Tibial artery (tissue), 4 donors: ENCODE measurements at places on chromosomes 16 and 17.
A peak's percentile ranks its signal among the peaks of the same experiment; 100 is the strongest.

GRCh38 chr17:46820592-46821450 lies 2.3 kb upstream of the WNT3 start:
- DNase-seq: no peak

- DNase-seq: no peak
Observed at GRCh38 chr16:58820411-58820810, 86.3 kb upstream of the GOT2 start.

GRCh38 chr16:51431517-51432241 lies 280.6 kb upstream of the SALL1 start:
- no peak for DNase-seq

GRCh38 chr16:84787263-84787622 lies 32.5 kb upstream of the CRISPLD2 start:
- DNase-seq: no peak

- no peak for DNase-seq
Observed at GRCh38 chr17:80605326-80606066, 60.9 kb downstream of the RPTOR start.

DNA sequence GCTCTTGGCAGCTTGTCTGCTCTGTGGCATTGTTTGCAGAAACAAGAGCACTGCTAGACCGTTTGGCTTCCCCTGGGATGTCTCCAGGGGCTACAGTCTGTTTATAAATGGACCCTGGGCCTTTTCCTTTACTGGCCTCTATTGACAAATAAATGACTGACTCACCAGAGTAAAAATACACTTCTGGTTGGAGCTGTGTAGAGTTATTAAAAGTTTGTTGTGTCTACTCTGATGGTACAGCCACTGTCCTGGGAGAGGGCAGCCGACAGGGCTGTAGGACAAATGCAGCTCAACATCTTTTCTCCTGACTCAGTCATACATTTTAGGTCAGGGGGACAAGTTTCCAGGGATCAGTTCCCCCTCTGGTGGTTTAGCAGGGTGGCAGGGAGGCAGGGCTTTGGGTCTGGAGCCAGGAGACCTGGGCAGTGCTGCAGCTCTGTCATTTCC lies 30.0 kb downstream of the FOXL1 start:
- no peak for DNase-seq

GRCh38 chr17:72212041-72212440 lies 91.2 kb downstream of the SOX9 start:
- no peak for DNase-seq

- peak; percentile 87 for DNase-seq
Observed at GRCh38 chr17:81553018-81553615, 964 bp upstream of the FAAP100 start.

GRCh38 chr16:57512296-57513001 lies 23.9 kb downstream of the CCDC102A start:
- no peak for DNase-seq

GRCh38 chr17:8375738-8376259 lies 705 bp downstream of the KRABD2 start:
- no peak for DNase-seq

DNA sequence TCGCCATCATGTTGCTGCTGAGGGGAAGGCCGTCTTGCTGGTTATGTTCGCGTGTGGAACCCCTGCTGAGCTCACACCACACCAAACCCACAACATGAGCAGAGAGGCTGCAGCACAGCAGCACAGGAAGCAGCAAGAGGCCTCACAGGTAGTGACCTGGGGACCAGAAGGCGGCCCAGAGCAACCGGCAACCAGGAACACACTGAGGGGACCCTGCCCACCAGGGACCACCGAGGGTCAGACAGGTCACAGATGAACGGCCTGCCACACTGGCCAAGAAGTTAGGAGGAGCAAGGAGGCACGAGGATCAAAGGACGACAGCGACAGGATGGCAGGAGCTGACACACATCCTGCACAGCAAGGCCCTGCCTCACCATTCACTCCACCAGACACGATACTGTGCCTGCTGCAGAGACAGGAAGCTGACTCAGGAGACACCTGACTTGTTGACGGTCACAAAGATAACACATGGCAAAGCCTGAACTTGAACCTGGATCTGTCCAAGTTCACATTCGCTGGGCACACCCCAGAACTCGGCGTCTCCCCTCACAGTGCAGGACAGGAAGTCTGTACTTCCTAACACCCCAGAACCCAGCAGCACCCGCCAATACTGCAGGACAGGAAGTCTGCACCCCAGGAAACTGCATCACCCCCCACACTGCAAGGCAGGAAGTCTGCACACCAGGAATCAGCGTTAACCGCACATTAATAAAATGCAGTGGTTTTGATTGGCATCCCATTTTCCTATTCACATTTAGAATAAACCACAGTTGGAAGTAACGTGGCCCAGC lies 98.5 kb downstream of the ZNF778 start:
- peak; percentile 37 for DNase-seq

GRCh38 chr17:13297183-13297582 lies 279.4 kb upstream of the ELAC2 start:
- no peak for DNase-seq

DNA sequence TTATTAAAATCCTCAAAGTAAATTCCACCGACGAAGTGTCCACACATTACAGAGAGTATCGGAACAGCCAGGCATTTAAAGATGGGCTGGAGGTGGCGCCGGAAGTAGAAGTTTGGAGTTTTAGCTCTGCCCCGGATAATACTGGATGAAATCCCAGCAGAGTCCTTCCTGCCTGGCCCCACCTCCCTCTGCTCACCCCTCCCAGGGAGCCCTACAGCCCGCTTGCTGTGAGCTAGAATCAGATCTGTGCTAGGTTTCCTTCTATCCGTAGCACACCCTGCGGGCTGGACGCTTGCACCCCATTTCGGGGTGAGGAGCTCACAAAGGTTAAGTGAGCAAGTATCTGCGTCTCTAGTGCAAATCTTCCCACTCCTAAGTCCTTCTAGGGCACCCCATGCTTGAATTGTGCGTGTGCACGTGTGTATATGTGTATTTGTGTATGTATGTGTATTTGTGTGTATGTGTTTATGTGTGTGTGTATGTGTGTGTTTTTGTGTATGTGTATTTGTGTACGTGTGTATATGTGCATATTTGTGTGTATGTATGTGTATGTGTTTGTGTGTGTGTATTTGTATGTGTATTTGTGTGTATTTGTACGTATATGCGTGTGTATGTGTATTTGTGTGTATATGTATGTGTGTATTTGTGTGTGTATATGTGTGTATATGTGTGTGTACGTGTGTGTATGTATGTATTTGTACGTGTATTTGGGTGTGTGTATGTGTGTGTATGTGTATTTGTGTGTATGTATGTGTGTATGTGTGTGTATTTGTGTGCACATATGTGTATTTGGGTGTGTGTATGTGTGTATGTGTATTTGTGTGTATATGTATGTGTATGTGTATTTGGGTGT lies 61.4 kb downstream of the HAPSTR1 start:
- no peak for DNase-seq

GRCh38 chr17:43952351-43952723 lies 1.4 kb downstream of the PYY start:
- no peak for DNase-seq

GRCh38 chr17:69325518-69326376 lies 1.2 kb downstream of the ABCA5 start:
- no peak for DNase-seq

DNA sequence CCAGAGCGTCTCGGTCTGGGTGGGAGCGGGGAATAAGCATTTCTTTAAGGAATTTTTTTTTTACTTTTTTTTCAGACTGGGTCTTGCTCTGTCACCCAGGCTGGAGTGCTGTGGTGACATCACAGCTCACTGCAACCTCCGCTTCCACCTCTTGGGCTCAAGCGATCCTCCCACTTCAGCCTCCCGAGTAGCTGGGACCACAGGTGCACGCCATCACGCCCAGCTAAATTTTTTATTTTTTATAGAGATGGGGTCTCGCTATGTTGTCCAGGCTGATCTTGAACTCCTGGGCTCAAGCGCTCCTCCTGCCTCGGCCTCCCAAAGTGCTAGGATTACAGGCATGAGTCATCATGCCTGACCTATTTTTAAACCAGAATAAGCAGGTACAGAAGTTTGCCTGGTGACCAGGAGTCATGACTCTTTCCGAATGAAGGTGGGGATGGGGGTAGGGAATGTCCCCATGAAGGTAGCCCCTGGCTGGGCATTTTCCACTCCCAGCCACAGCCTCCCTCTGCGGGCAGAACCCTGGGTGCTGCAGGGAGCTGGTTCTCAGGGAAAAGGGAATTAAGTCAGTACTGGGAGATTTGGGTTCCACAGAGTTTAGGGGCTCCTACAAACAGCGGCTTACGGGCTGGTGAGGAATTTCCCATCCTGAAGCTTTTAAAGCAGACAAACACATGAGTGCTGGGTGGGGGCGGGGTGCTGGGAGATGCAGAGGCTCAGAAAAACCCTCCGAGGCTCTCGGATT lies 48.3 kb downstream of the TBC1D16 start:
- no peak for DNase-seq

GRCh38 chr16:10509534-10510025 lies 70.8 kb downstream of the EMP2 start:
- peak; percentile 47 for DNase-seq

DNA sequence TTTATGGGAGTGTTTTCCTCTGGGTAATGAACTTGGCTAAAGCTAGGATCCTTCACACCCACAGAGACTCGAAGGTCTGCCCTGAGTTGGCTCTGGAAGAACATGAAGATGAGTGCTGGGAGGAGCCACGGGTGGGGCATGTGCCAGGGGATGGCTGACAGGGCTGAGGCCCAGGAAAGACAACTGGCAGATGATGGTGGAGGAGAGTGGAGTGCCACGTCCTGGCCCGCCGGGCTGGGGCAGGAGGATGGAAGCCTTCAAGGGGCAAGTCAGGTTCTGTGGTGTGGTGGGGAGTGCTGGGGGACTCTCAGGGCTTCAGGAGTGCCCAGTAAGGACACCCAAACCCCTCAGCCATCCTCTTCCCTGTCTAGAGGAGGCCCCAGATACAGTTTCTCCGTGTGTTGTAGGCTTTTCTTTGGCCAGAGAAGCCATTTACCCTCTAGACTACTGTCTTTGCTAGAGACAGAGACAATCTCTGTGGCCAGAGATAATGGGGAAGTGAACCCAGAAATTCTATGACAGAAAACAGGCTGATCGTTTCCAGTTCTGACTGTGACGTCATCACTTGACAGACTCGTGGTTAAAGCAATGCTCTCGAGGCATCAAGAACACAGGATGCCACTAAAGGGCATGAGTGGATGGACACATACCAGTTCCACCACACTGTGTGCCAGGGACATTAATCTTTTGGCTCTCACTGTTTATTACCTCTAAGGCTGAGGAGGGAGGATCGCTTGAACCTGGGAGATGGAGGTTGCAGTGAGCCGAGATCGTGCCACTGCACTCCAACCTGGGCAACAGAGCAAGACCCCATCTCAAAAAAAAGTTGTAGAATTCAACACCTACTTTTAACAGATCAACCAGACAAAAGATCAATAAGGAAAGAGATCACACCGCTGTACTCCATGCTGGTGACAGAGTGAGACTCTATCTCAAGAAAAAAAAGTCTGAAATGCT lies 18.6 kb upstream of the SLC5A10 start:
- DNase-seq: no peak

DNA sequence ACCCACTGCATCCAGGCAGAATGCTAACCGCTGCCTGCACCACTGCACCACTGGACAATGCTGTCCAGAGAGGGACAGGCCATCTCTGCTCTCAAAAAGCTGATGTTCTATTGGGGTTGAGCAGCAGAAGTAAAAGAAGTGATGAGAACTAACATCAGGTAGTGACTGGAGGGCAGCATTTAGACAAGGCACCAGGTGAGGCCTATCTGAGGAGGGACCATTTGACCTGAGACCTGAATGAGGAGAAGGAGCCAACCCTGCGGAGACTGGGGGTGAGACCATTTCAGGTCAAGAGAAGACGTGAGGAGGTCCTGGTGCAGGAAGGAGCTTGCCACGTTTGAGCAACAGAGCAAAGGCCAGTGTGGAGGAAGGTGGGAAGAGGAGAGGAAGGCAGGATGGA lies 34.0 kb downstream of the NTN1 start:
- no peak for DNase-seq

GRCh38 chr17:49546546-49547535 lies 28.8 kb upstream of the NXPH3 start:
- DNase-seq: no peak

GRCh38 chr17:8190506-8190905 lies 526 bp upstream of the BORCS6 start:
- DNase-seq: no peak

GRCh38 chr16:7025616-7026190 lies 306.9 kb upstream of the RBFOX1 start:
- DNase-seq: peak; percentile 39

GRCh38 chr16:56013962-56014552 lies 138.9 kb upstream of the CES5A start:
- no peak for DNase-seq

- DNase-seq: no peak
Observed at GRCh38 chr17:6297960-6298359, 137.0 kb downstream of the AIPL1 start.

DNA sequence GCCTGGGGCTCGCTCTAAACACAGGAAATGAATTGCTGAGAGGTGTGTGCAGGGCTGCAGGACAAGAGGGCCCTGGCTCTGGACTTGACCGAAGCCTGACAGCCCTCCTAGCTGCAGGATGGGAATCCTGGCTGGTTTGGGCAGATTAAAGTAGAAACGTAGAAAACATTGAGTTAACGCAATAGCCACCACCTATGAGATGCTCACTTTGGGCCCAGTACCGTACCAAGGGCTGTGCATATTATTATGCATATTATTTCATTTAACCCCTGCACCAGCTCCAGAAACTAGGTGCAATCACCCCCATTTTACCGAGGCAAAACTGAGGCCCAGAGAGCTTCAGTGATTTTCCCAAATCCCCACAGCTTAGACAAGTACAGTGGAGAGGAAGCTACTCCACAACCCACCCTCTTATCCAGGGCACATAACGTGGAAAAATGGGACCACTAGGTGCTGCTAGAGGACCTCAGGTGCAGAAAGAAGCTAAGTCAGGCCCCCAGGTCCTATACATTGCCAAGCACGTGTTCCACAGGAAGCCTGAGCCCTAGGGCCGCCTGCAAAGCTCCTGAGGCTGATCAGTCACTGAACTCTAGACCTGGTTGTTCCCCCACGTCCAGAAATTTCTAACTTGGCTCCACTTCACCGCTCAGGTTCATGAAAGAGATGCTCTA lies 79.2 kb downstream of the MYH11 start:
- DNase-seq: no peak

DNA sequence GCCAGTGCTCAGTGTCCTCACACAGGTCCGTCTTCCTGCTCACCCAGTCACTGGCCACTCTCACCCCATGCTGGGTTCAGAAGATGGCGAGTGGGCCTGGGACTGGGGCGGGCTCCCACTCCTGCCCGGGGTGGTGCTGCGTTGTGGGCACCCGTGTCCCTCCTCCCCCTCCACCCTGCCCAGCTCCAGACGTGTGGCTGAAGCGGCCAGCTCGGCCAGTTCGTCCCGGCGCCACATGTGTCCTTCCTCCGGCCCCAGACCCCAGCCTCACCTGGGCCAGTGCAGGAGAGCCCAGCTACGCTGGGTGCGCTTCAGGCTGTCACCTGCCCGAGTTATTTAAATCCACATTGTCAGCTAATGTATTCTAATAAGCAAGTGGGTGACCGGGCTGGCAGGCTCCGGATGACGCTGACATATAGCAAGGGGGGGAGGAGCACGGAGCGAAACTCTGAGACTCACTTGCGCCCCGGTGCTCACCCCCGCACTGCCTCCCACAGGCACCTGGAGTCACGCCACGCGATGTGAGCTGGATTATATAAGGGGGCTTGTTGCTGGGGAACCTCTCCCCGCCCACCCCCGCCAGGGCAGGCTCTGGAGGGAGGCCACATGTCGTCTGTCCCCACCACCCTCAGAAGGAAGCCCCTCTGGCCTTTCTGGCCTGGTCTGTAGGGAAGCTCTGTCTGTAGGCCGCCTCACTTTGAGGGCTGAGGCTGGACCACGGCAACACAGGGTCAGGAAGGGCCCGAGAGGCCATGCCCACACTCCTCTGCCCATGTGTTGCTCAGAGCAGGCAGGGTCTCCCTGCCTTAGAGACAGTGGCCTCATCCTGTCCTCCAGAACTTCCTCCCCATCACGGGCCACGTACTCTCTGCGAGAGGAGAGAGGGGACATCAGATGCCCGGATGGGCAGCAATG lies 7.1 kb upstream of the BAIAP2 start:
- DNase-seq: no peak
